EH (cell line): ENCODE measurements at places on chromosomes 7 and 10.

GRCh38 chr10:119084896-119085295 is 4.3 kb upstream of the EIF3A start:
- DNase-seq = no peak

GRCh38 chr10:121753726-121754476 is 155.7 kb upstream of the FGFR2 start:
- peak; percentile 89 for DNase-seq

- no peak for DNase-seq
Observed at GRCh38 chr7:20858951-20859350, 72.3 kb upstream of the SP8 start.

DNA sequence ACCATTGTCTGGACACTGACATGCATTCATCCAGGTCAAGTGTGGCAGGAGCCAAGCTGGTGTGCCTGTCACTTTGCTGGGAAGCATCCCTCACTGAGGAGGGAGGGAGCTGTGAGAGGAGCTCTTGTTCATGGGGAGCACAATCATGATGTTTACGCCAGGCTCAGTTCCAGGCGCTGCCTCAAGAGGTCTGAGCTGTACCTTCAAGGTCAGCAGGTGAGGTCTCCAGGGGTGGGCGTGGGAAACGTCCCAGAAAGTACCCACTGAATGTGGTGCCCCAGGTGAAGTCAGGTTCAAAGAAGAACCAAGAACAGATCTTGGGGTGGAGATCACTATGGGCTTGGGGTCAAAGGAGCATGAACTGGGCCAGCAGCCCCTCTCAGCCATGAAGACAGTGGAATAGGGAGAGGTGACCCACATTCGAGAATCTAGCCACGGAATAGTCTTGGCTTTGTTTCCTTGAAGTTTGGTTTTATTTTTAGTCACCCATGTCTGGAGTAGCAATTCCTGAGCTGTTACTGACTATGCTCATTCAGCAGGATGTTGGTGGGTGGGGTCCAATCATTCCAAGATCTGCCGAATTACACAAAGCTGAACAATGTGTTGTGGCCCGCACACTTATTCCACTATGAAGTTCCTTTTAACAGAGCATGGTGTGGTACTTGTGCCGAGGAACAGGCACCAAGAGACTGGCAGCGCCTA is 29.3 kb downstream of the NPS start:
- no peak for DNase-seq

GRCh38 chr10:92407305-92408016 is 116.5 kb downstream of the MARCHF5 start:
- peak; percentile 44 for DNase-seq

DNA sequence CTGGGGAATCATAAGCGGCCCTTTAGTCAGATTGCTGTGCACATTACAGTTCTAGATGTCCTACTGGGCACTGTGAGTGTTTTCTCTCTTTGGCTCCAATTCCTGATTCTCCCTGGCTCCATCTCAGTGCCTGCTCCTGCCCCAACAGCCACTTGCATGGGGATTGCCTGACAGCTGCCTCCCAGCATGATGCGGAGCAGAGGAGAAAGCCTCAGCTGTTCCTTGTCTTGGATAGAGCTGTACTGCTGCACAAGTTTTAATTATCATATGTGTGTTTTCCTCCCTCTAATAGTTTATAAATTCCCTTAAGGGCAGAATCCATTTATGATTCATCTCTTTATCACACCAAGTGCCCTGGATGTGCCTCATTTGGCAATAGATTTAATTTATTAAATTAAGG is 285.8 kb upstream of the COBL start:
- DNase-seq = no peak

- no peak for DNase-seq
Observed at GRCh38 chr7:67487316-67487715, 490.7 kb downstream of the TYW1 start.

GRCh38 chr7:69885431-69885830 is 287.2 kb downstream of the AUTS2 start:
- DNase-seq = no peak

DNA sequence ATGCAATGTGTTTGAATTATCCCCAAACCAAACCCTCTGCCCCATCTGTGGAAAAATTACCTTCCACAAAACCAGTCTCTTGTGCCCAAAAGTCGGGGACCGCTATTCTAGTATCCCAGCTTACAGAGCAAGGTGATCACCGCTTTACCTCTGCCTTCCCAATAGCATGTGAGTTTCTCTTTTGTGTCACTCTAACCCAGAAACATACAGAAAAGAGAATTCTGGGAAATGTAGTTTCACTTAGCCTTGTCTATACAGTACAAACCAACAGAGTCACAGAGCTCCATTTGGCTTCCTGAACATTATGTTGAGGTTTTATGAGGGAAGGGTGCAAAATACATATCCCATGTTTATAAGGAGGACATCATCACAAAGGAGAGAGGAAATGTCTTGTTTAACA is 260.3 kb upstream of the MINDY3 start:
- DNase-seq = no peak

- DNase-seq = no peak
Observed at GRCh38 chr7:82163586-82163985, 280.0 kb downstream of the CACNA2D1 start.

DNA sequence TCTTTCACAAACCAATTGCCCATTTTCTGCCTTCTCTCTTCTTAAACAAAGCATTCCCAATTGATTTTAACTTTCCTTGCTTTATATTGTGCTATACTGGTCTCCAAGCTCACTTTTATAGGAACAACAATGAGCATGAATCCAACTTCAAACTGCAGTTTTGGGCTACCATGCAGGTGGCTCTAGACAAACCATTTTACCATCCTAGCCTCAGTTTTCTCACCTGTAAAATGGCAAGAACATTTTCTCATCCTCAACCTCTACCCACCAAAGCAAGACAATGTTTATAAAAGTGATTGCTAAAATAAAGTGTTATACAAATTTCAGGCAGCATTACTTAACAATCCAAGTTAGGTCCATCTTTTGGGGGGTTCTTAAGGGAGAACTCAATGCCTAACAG is 66.8 kb upstream of the ASAH2 start:
- no peak for DNase-seq

- no peak for DNase-seq
Observed at GRCh38 chr10:130141878-130142277, 5.7 kb downstream of the GLRX3 start.

- peak; percentile 9 for DNase-seq
Observed at GRCh38 chr7:49852619-49853462, 79.4 kb downstream of the VWC2 start.

DNA sequence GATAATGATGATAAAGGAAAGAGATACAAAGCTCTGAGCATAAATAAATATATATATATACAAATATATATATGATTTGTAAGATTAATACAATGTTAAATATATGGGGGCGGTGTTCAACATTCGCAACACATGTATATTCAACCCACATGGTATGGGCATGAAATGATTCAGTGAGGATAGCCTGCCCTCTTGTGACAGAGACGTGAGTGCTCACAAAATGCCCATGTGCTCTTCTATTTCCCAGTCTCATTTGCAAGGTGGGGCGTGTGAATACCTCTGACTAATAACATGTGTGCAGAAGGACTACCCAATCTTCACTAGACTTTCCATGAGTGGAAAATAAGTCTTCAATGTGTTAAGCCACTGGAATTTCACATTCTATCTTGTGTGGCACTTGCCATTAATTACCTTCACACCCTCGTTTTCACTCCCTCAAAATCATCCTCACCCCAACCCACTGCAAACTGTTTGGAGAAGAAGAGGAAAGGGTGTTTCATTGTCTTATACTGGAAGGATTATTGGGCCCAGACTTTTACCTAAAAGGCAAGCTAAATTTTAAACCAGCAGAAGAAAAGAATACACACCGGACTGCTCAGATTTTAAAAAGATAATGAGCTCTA is 26.9 kb downstream of the ASAH2 start:
- DNase-seq = peak; percentile 73

DNA sequence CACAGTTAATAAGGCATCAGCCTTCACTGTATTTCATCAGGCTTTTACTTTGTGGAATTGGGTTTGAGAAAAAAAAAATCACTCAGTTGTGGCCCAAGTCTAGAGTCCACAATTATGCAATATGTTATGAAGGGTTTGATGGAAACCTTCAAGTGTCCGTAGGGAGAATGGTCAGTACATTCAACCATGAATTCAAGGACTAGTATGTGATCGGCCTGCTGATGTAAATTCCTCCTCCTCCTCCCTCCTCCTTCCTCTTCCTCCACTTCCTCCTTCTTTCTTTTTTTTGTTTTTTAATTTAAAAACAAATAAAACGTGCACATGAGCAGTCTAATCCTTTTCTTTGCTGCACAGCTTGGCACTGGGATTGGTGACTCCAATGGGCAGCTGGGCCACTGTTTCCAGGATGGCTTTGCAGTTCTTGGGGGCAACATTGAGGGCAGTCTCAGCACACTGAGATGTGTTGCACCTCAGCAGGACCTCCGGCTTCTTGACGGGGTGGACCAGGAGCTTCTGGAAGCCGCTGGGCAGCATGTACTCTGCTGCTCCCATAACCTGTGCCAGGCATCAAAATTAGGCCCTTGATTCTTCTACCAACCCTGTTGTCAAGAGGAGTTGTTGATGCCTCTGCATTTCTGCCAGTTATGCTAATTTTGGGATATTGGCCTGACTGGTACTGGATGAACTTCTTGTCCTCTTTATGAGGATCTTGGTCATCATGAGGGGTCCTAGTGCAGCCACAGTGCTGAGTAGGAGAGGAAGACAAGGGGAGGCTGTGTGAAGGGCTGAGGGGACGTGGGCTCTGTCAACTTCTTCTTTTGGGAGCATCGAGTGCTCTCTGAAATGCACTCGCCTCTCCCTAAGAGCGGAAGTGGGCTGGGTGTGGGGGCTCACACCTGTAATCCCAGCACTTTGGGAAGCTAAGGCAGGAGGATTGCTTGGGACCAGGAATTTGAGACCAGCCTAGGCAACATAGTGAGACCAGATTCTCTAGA is 9.3 kb upstream of the IL2RA start:
- DNase-seq = no peak

DNA sequence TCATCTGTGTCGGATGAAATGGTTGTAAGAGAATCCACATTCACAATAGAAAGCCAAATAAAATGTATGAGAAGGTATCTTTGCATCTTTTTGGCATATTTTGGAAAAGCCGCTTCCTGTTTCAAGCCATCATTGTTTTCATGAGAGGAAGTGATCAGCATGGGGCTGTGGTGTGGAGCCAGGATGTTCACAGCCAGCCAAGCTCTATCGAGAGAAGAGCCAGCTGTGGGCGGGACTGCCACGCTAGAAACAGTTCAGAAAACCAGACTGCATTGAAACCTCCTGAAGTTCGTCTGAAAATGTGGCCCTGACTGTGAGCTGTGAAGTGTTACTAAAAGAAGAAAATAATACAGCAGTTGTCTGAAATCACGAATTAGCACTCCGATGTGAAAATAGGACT is 21.2 kb upstream of the NPS start:
- no peak for DNase-seq

DNA sequence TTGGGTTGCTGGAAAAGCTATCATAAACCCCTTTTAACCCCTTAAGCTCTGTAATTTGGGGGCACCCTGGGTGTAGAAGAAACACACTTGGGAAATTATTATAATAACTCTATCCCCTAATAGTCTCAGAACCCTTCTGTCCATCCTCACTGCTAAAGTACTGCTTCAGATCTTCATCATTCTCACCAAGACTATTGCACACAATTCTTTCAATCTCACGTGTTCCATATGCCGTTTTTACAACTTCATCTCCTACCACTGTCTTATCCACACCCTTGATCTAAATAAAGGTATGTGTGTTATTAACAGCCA is 15.8 kb downstream of the ANKRD22 start:
- DNase-seq = no peak

DNA sequence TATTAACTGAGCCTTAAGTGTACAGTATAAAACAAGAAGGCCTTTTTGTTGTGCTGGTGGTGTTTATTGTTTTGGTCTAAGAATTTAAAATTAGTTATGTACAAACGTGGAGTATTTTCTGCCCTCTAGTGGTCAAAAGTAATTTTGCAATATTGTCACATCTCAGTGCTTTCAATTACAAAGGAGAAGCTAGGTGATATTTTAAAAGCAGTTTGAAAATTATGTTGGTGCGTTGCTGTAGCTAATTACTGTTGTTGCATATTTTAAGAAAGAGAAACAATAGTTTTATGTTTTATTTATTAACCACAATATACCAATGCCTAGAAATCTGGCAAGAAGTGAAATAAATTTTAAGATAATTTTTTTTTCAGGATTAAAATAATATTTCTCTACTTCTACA is 11.4 kb downstream of the NPVF start:
- peak; percentile 41 for DNase-seq

GRCh38 chr10:4725917-4726606 is 99.9 kb upstream of the AKR1E2 start:
- DNase-seq = peak; percentile 85

DNA sequence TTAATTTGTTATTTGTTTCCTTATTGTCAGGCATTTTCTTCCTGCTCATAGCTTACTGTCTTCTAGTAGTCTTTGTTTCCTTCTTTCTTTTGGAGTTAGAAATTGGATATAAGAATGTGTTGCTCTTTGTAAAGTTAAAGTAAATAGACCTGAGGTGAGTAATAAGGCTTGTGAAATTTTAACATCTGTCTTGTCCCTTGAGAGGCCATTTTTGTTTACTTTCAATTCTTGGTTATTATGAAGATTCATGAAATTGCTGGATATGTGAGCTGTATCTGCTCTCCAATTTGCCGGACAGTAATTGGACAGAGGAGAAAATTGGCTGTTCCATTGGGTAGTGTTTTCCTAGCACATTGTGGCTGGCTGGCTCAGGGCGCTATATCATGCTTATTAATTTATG is 260.7 kb downstream of the EXOC4 start:
- DNase-seq = peak; percentile 18

- no peak for DNase-seq
Observed at GRCh38 chr10:100948916-100949315, 20.4 kb upstream of the SEMA4G start.

GRCh38 chr10:115771755-115772154 is 501.3 kb downstream of the GFRA1 start:
- peak; percentile 28 for DNase-seq

DNA sequence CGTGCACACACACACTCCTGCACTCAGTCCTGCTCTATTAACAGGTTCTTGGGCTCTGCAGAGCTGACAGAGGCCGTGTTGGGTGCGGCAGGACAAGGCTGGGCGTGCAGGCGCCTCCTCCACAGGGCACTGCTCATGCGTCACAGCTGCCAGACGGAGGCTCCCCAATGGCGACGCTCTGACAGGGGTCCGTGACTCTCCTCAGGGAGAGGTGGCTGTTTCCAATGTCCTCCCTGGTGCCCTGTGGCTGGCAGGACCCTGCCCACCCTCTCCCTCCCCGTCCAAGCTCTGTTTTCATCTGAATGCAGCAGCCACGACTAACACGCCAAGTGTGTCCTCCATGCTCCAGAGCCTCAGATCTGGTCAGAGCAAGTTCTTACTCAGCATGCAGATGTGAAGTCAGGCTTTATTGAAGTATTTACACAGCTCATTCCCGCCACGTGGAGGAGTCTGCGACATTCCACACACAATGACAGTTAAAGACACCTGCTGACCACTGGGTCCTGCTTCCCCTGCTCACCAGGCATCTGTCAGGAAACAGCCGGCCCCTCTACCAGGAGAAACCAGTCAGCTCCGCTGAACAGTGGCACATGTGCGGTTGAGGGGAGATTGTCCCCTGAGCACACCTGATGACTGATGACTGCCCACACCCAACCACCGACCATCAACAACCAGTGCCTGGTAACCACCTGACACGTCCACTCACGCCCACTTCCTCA is 116.7 kb downstream of the VIPR2 start:
- no peak for DNase-seq

- peak; percentile 61 for DNase-seq
Observed at GRCh38 chr10:22246680-22247391, 29.0 kb upstream of the EBLN1 start.

- no peak for DNase-seq
Observed at GRCh38 chr7:25375805-25376600, 147.7 kb upstream of the NPVF start.

- peak; percentile 77 for DNase-seq
Observed at GRCh38 chr10:87761892-87762291, 56.1 kb downstream of the ATAD1 start.
